SK-N-SH (cell line): ENCODE measurements at places on chromosomes 13 and 19. TPM values are rescaled to one million over a fixed set of nuclear protein-coding genes. Genes with fewer than 3 reads are reported as not detected.

GRCh38 chr13:51645154-51645650 lies 60.9 kb downstream of the WDFY2 start:
- H3K4me1 ChIP-seq, result peaks cover 18% of the 10 kb centered on the region
- no peaks in the 10 kb centered on the region for H3K27me3 ChIP-seq
- no peaks in the 10 kb centered on the region for H3K36me3 ChIP-seq
- DNase-seq, result no peak
- H3K27ac ChIP-seq, result peak overlapping the region; percentile 96

GRCh38 chr19:53388904-53389303 lies 6.0 kb upstream of the ZNF765 start:
- DNase-seq, result no peak
- no peak overlapping the region for H3K4me3 ChIP-seq
- no peak overlapping the region for H3K27ac ChIP-seq
- H3K4me1 ChIP-seq, result no peaks in the 10 kb centered on the region
- H3K36me3 ChIP-seq, result no peaks in the 10 kb centered on the region
- H3K27me3 ChIP-seq, result no peaks in the 10 kb centered on the region

DNA sequence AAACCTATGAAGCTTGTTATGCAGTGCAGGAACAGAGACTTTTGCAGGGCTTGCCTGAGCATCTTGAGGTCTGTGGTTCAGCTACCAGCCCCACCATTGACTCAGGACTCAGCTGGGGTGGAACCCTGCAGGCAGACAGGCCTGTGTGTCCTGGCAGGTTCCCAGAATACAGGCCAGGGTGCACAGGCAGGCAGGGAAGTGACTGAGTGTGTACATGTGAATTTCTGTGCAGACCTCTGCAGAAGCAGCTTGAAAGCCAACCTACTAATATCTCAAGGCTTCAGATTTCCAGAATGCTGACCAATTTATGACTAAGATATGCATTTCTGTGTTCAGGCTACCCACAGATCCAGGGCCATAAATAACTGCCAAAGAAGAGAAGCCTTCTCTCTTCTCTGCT lies 254.4 kb downstream of the DLEU7 start:
- no peaks in the 10 kb centered on the region for H3K27me3 ChIP-seq
- H3K27ac ChIP-seq, result peak overlapping the region; percentile 53; the same call in 1 of the 2 replicates
- H3K4me1 ChIP-seq, result peaks cover 28% of the 10 kb centered on the region
- H3K36me3 ChIP-seq, result no peaks in the 10 kb centered on the region

GRCh38 chr19:51342631-51343569 lies 961 bp upstream of the VSIG10L start:
- no peaks in the 10 kb centered on the region for H3K36me3 ChIP-seq
- H3K4me3 ChIP-seq, result no peak overlapping the region
- no peaks in the 10 kb centered on the region for H3K4me1 ChIP-seq
- no peaks in the 10 kb centered on the region for H3K27me3 ChIP-seq
- no peak for DNase-seq

Gene FUT2
- polyA plus RNA-seq, result not detected in 2 replicates

DNA sequence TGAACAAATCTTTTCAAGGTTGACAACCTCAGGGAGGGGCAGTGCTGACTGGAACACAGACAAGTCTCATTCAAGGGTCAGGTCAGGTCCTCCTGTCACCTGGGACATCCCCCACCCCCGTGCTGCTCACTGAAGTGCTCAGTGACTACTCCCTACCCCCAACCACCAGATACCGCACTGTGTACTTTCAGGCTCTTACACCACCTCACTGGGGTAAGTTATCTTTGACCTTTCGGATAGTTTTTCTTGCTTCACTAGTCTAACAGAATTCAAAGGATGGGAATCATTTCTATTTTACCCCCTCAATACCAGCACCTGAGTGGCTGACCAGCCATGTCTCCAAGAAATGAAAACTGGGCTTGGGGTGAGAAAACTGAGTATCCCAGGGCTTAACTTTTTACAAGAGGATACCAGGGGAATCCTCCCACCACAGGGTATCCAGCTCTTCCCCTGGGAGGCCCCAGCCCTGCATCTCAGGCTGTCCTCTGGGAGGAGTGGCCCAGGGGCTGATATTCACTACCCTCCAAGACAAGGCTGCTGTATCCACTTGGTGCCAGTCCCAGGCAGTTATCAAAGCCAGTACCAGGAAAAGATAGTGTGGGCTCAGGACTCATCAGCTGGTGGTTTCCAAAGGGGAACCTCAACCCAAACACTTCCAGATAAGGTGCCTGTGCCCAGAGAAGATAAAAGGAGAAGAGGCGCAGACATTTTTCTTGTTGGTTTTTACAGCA lies 2.1 kb downstream of the ZNF563 start:
- no peak overlapping the region for H3K27ac ChIP-seq
- H3K27me3 ChIP-seq, result no peaks in the 10 kb centered on the region
- no peaks in the 10 kb centered on the region for H3K36me3 ChIP-seq
- no peak overlapping the region for H3K4me3 ChIP-seq
- H3K4me1 ChIP-seq, result peaks cover 14% of the 10 kb centered on the region; the same call in 1 of the 2 replicates

DNA sequence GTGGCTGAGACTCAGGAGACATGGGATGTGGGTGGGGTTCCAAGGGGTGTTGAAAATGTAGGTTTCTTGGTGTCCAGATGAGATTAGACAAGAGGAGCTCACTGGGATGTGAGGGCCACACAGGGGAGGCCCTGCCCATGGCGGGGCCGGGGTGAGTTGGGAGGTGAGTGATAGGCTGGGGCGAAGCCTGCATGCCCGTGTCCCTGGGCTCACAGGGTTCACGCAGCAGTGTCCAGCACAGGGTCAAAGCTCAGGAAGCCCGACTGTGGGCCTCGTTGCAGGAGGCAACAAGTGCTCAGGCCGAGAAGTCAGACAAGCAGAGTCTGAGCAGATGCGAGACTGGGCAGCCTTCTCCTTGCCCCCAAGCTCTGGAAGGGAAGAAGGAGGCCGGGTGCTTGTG lies 27.2 kb downstream of the CCDC8 start:
- DNase-seq, result no peak
- H3K36me3 ChIP-seq, result peaks cover 49% of the 10 kb centered on the region
- H3K4me1 ChIP-seq, result no peaks in the 10 kb centered on the region
- H3K4me3 ChIP-seq, result no peak overlapping the region
- H3K27ac ChIP-seq, result no peak overlapping the region

GRCh38 chr19:29837448-29837981 lies 25.7 kb downstream of the CCNE1 start:
- no peak for DNase-seq
- no peaks in the 10 kb centered on the region for H3K36me3 ChIP-seq
- no peak overlapping the region for H3K27ac ChIP-seq
- H3K27me3 ChIP-seq, result 0 out of 2 replicates have a peak, but pooled peaks cover 6% of the 10 kb centered on the region

Gene C19orf18
- not detected in 2 replicates for polyA plus RNA-seq

Gene ZNF468
- 7.8 and 11.2 TPM in 2 replicates for polyA plus RNA-seq

Gene LPAR2
- 4.3 and 4.5 TPM in 2 replicates for polyA plus RNA-seq

GRCh38 chr19:38093587-38093986 lies 130.4 kb downstream of the DPF1 start:
- H3K27me3 ChIP-seq, result no peaks in the 10 kb centered on the region
- no peaks in the 10 kb centered on the region for H3K4me1 ChIP-seq
- peaks cover 7% of the 10 kb centered on the region for H3K36me3 ChIP-seq

- H3K27me3 ChIP-seq, result no peaks in the 10 kb centered on the region; the same call in 1 of the 2 replicates
- no peak overlapping the region for H3K4me3 ChIP-seq
- no peaks in the 10 kb centered on the region for H3K4me1 ChIP-seq
- H3K27ac ChIP-seq, result no peak overlapping the region
These were observed 14.7 kb downstream of the KLK1 start for GRCh38 chr19:50808856-50809255.

DNA sequence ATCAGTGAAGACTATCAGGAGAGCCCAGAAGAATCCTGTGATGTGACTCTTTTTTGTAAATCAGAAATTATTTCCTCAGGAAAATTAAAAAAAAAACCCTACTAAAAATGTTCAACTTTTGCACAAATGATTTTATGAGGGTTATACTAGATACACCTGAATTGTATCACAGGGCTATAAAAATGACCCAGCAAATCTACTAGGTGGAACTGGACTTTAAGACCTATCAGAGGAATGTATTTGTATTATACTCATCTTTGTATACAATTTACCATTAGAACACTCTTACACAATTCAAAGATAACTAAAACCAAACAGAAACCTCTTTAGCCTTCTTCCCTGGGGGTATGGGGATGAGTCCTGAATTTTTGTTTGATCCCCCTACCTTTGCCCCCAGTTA lies 7.2 kb downstream of the FBXL3 start:
- H3K27me3 ChIP-seq, result no peaks in the 10 kb centered on the region
- H3K4me3 ChIP-seq, result no peak overlapping the region
- peaks cover 46% of the 10 kb centered on the region for H3K36me3 ChIP-seq
- no peak overlapping the region for H3K27ac ChIP-seq
- DNase-seq, result no peak
- no peaks in the 10 kb centered on the region; the same call in 1 of the 2 replicates for H3K4me1 ChIP-seq

Gene CNMD
- not detected in 2 replicates for polyA plus RNA-seq

DNA sequence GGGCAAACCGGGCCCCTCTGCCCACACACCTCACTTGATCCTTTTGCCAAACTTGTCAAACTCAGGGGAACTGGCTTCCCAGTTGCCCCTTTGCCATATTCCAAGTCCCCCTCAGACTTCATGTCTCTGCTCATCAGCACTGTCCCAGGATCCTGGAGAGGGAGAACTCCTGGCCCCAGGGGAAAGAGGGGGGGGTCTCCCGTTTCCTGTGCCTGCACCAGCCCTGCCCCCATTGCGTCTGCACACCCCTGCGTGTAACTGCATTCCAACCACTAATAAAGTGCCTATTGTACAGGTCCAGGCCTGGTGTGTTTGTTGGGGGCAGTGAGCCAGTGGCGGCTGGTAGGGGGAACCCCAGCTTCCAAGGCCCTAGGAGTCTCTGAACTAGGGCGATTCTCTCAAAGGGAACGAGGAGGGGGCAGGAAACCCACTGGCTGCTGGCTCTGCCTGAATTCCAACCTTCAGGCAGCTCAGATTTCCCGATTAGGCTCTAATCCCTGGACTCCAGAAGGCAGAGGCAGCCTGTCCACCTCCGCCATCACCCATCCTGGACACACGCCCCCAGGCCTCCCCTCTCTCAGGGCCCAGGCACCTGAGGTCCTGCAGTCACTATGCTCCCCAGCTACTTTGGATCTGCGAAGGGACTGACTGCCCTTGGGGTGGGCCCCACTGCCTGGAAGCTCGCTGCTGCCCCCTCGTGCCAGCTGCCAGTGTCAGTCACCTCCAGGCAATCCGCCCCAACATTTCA lies 9.7 kb upstream of the ILF3 start:
- H3K27ac ChIP-seq, result peak overlapping the region; percentile 51
- H3K27me3 ChIP-seq, result no peaks in the 10 kb centered on the region

GRCh38 chr19:8307965-8308866 lies at the start of gene CD320:
Gene CD320 (minus strand): TSS chr19:8308358. CDS start chr19:8308290, 68 bp downstream.
- H3K4me3 ChIP-seq, result peak within 1 kb of the TSS; percentile 67
- peaks cover 7% of the 10 kb centered on the region for H3K36me3 ChIP-seq
- no peaks in the 10 kb centered on the region for H3K27me3 ChIP-seq
- DNase-seq, result peak; percentile 97
- H3K27ac ChIP-seq, result peak within 1 kb of the TSS; percentile 63
- peaks cover 12% of the 10 kb centered on the region; the same call in 1 of the 2 replicates for H3K4me1 ChIP-seq

Gene ANKRD24
- 0.87 and 1.1 TPM in 2 replicates for polyA plus RNA-seq

Gene RPS15
- 2,836 and 3,749 TPM in 2 replicates for polyA plus RNA-seq
